Uterus (tissue), 4 donors: ENCODE measurements at places on chromosomes 2 and 18.

GRCh38 chr2:205752924-205753323 lies 70.6 kb downstream of the NRP2 start:
- H3K36me3 ChIP-seq = no peaks in the 10 kb centered on the region
- DNase-seq = no peak

DNA sequence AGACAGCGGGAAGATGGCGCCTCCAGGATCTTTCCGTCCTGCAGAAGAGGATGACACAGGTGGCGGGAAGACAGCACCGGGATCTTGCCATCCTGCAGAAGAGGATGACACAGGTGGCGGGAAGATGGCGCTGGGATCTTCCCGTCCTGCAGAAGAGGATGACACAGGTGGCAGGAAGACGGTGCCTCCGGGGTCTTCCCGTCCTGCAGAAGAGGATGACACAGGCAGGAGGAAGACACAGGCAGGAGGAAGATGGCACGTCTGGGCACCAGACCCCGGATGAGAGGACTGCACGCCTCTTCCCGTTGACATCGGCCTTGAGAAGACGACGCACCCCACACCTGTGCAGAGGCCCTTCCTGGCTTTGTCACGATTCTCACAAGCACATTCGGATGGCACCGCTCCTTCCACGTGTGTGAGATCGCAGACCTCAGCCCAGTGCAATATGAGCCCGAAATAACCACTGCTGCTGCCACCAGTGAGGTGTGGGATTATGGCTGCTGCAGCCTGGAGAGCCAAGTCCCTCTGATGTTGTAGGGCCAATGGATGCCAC lies 79.4 kb upstream of the SNTG2 start:
- no peak overlapping the region for H3K27ac ChIP-seq
- no peaks in the 10 kb centered on the region for H3K4me1 ChIP-seq
- DNase-seq = no peak
- no peaks in the 10 kb centered on the region for H3K27me3 ChIP-seq
- no peak overlapping the region for H3K4me3 ChIP-seq
- no peaks in the 10 kb centered on the region for H3K36me3 ChIP-seq

DNA sequence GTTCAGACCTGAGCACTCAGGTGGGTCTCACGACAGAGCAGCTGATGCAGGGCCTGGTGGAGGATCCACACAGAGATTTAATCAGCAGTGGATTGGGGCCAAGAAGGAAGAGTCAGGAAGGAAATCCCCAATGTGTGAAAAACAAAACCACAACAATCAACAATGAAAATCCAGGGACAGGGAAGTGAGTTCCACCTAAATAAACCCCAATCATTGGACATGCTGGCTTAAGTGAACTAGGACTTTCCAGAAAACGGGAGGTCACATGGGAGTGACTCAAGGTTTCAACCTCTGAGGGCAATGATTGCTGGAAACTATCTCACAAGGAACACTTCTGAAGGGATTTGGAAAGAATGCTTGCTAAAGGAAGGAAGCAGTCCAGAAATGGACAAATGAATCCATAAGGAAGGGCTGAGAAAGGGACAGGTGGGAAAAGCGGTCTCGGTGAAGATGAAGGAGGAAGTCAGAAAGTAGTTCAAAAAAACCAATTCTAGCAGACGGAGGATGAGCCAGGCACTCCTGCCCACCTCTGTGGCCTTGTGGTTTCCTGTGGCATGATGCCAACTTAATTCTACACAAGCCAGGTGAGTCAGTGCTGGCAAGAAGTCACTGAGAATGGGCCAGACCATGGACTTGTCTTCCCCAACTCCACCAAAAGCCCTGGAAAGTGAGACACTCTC lies 15.4 kb upstream of the XDH start:
- H3K36me3 ChIP-seq = no peaks in the 10 kb centered on the region
- no peak overlapping the region for H3K27ac ChIP-seq
- DNase-seq = no peak
- H3K4me3 ChIP-seq = no peak overlapping the region

DNA sequence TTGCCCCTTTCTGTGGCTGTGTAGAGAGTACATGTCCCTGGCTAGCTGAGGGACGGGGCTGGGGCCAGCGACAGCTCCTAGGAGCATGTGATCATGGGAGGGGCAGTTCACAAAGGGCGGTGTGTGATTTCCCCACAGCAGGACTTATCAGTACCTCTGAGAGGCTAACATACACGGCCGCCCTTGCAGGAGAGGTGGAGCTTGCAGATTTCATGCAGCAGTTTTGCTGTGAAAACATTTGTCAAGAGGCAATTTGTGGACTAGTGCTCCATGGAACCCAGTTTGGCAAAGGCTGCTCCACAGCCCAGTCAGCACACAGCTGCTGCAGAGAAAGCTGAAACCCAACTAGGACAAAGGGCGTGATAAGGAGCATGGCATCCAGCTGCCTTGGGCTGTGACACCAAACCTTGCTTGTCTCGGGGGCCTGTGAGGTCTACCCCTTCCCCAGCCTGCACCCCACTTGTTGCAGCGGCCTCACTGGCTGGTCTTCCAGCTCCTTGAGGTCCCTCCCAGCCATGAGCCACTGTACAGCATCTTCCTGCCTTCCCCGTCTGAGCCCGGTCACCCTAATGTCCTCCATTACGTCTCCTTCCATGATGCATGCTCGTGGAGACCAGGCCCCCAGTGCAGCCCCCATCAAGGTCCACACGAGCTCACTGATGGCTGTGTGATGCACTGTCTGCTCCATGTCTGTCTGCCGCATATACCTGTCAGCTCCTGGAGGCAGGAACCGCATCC lies 121.4 kb upstream of the HDAC4 start:
- H3K4me1 ChIP-seq = no peaks in the 10 kb centered on the region
- no peaks in the 10 kb centered on the region for H3K36me3 ChIP-seq
- no peaks in the 10 kb centered on the region for H3K27me3 ChIP-seq
- no peak overlapping the region for H3K27ac ChIP-seq
- no peak overlapping the region for H3K4me3 ChIP-seq

DNA sequence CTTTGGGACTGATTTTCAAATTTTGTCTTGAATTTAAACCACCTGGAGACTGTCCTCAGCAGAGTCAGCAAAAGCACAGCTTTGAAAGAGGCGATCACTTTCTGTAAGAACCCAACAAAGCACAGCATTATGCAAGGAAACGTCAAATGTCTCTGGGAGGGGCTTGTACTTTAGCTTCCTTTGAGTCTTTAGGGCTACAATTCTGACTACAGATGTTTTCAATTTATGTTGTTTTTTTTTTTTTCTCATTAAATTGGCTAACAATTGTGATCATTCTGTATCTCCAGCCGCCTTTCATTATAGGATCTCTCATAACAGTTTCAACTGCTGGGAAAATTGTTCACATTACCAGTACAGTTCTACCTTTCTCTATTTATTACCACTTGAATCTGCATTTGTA lies 48.3 kb downstream of the COL3A1 start:
- no peaks in the 10 kb centered on the region for H3K27me3 ChIP-seq
- H3K4me3 ChIP-seq = no peak overlapping the region
- no peaks in the 10 kb centered on the region for H3K4me1 ChIP-seq
- no peak for DNase-seq
- H3K27ac ChIP-seq = peak overlapping the region; percentile 69

DNA sequence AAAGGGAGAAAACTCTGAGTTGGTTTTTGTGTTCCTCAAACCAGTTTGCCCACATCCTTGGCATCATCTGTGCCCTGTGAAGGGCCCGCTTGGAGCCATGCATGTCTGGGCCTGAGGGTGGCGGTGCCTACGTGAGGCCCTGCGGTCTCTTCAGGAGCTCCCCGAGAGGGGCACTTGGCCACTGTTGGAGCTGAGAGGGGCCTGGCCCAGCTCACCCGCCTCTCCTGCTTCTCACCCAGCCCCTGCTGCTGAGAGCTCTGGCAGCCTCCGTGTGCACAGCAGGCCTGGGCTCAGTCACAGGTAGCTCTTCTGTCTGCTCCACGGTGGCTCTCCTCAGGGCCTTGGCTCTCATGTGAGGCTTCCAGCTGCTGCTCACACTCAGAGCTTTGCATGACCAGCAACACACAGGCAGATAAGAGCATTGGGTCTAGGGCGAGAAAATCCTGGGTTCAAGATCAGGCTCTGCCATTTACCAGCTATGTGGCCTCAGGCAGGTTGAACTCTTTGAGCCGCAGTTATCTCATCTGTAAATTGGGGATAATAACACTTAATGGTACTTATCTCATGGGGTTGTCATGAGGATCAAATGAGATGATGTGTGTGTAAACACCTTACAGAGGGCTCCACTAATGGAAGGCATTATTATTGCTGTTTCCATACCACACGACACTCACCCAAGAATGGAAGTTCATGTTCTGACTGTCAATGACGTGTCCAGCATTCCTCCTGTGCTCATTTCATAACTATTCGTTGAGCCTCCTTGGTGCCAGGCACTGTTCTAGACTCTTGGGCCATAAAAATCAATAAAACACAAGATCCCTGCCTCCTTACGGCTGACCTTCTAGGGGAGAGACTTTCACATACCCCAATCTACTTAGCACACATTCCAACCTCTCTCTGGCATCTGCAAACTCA lies 41.6 kb upstream of the PLB1 start:
- no peaks in the 10 kb centered on the region for H3K27me3 ChIP-seq
- no peak overlapping the region for H3K4me3 ChIP-seq
- H3K27ac ChIP-seq = no peak overlapping the region
- H3K4me1 ChIP-seq = no peaks in the 10 kb centered on the region
- H3K36me3 ChIP-seq = no peaks in the 10 kb centered on the region

DNA sequence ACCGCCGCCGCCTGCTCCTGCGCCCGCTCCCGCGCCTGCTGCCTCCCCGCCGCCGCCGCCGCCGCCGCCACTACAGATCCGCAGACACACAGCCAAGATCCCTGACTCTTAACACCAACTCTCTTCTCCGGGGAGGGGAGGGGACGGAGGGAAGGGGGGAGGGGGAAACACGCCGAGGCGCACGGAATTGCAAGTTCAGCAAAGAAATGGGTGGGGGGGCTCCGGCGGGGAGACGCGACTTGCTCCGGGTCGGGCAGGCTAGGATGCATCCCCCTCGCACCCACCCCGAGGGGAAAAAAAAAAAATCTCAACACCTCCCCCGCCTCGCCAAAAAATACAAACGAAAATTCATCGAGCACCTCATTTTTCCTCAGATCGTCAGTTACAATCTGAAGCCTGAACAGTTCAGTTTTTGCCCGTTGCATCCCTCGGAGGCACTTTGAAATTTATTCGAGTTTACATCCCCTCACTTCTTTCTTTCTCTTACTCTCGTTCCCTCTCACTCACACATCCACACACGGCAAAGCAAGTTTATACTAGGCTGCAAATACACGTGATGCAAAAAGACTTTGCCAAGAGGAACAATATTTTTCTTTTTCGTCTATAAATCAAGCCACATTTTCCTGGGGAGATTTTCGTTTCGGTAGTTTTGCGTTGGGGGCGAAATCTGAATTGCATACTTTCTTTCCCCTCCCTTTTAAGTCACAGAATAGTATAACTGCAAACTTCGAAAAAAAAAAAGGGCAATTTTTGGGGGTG lies at the start of gene TCF4:
Gene TCF4, minus strand, starts transcription at position 82 of the 759 bp plus-strand sequence. CDS start 1,076 bp downstream, outside the sequence.
- no peaks in the 10 kb centered on the region for H3K27me3 ChIP-seq
- peak within 1 kb of the TSS; percentile 88 for H3K27ac ChIP-seq
- H3K36me3 ChIP-seq = no peaks in the 10 kb centered on the region
- H3K4me3 ChIP-seq = peak within 1 kb of the TSS; percentile 79
- no peaks in the 10 kb centered on the region for H3K4me1 ChIP-seq
- peak; percentile 47 for DNase-seq

DNA sequence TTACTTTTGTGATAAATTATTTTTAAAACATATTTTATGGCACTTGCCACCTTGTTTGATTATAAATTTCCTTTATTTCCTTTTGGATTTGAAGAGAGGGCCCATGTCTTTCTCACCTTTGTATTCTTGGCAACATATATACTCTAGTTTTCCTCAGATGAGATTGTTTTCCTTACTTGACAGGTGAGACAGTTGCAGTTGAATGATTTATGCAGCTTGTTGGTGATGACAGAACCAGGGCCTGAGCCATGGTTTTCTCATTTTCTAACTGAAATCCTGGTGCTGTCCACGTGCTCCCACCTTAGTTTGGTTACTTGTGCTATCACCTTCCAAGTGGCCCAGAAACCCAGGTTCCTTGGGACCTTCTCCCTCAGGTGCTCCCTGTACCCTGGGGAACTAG lies 58.2 kb downstream of the TTC39C start:
- no peak overlapping the region for H3K4me3 ChIP-seq
- H3K27ac ChIP-seq = no peak overlapping the region
- no peaks in the 10 kb centered on the region for H3K27me3 ChIP-seq

DNA sequence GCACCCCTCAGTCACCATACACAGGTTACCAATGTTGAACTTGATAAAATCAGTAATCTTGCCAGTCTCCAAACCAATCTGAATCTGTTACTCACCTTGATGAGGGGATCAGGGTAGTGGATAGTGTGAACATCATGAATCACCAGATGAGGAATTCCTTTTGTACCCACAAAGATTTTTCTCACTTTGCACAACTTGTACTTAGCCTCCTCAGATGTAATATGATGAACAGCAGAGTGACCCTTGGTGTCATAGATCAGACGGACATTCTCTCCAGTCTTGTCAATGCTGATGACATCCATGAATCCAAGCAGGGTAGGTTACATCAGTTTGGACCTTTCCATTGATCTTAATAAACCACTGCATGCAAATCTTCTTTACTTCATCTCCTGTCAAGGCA lies 54.7 kb downstream of the MDH1 start:
- H3K27me3 ChIP-seq = no peaks in the 10 kb centered on the region
- DNase-seq = no peak
- no peaks in the 10 kb centered on the region for H3K36me3 ChIP-seq
- H3K4me3 ChIP-seq = no peak overlapping the region
- no peak overlapping the region for H3K27ac ChIP-seq
- no peaks in the 10 kb centered on the region for H3K4me1 ChIP-seq

- H3K27ac ChIP-seq = no peak overlapping the region
- H3K27me3 ChIP-seq = no peaks in the 10 kb centered on the region
- no peaks in the 10 kb centered on the region for H3K36me3 ChIP-seq
- DNase-seq = no peak
- H3K4me3 ChIP-seq = no peak overlapping the region
- H3K4me1 ChIP-seq = no peaks in the 10 kb centered on the region
Measured at GRCh38 chr18:12065397-12065796, 28.2 kb upstream of the ANKRD62 start.

- no peaks in the 10 kb centered on the region for H3K4me1 ChIP-seq
- H3K27ac ChIP-seq = no peak overlapping the region
- DNase-seq = no peak
- no peak overlapping the region for H3K4me3 ChIP-seq
- H3K27me3 ChIP-seq = no peaks in the 10 kb centered on the region
Measured at GRCh38 chr2:151040039-151040438, 221.6 kb downstream of the RBM43 start.

DNA sequence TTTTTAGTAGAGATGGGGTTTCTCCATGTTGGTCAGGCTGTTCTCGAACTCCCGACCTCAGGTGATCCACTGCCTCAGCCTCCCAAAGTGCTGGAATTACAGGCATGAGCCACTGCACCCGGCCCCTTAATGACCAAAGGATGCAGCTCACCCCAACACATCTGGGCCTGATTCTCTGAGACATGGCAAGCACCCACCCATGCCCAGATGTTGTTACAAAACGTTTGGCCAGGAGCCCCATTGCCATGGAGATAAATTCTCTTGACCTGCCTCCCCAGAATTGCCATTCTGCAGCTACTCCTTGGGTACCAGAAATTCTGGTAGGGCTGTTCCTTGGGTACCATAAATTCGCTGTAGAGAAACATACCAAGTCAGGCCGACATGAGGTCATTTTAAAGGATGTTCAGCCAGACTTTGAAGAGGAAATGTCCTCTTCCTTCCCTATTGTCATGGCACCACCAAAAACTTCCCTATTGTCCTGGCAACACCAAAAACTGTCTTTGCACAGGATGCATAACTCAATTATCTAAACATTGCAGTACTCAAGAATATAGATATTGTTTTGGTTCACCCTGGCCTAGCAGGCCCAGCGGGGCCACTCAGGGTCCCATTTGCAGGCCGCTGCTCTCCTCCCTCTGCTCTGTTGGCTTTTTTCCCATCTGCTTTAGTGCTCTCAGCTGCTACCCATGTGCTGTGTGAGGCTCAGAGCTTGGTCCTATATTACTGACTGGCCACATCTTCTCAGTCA lies 160.9 kb upstream of the TTC39C start:
- H3K4me1 ChIP-seq = no peaks in the 10 kb centered on the region
- H3K27ac ChIP-seq = no peak overlapping the region
- no peak overlapping the region for H3K4me3 ChIP-seq
- no peaks in the 10 kb centered on the region for H3K36me3 ChIP-seq
- no peak for DNase-seq
